ENCODE measurements at places on chromosomes 4 and X. TPM values are rescaled to one million over a fixed set of nuclear protein-coding genes. Genes with fewer than 3 reads are reported as not detected.

DNA sequence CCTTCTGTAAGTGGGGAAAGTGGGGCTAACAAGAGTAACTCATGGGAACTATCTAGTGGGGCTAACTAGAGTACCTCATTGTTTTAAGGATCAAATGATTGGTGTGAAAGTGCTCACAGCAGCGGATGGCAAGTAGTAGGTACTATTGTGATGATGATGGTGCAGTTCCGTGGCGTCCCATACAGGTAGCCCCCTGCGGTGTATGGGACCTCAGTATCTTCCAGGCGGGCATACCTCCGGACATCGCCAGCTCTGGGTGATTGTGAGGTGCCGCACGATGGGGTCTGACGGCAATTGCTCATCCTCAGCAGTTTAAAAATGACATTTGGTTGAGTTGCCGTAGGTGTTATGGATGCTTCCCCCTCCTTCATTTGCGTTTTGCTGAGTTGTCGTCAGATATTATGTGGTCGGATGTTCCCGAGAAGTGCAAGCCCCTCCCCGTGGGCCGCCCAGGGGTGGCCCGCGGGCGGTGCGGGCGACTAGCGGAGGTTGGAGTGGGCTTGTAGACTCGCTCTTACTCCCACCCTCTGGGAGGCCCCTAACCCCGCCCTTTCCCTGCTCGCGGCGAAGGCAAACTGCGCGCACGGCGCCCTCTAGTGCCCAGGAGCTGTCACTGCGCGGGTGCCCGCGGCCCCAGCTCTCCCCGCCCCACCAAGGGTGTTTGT, 18.3 kb upstream of the GPR101 start:
- peak; percentile 46 for DNase-seq

- DNase-seq, result peak; percentile 62
Observed at GRCh38 chr4:145320294-145320693, 139.9 kb upstream of the OTUD4 start.

GRCh38 chrX:21490341-21490740, 116.1 kb downstream of the CNKSR2 start:
- no peak for DNase-seq

GRCh38 chrX:39020051-39020669, 218.9 kb downstream of the MID1IP1 start:
- no peak for DNase-seq

DNA sequence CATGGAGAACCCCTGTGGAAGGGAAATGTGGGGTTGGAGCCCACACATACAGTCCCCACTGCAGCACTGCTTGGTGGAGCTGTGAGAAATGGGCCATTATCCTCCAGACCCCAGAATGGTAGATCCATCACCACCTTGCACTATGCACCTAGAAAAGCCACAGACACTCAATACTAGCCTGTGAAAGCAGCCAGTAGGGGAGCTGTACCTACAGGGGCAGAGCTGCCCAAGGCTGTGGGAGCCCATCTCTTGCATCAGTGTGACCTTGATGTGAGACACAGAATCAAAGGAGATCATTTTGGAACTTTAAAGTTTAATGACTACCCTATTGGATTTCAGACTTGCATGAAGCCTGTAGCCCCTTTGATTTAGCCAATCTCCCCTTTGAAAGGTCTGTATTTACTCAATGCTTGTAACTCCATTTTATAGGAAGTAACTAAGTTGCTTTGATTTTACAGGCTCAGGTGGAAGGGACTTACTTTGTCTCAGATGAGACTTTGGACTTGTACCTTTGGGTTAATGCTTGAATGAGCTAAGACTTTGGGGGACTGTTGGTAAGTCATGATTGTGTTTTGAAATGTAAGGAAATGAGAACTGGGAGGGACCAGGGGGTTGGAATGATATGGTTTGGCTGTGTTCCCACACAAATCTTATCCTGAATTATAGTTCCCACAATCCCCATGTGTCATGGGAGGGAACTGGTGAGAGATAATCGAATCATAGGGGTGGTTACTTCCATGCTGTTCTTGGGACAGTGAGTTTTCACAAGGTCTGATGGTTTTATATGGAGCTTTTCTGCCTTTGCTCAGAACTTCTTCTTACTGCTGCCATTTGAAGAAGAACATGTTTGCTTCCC, 352.6 kb downstream of the INPP4B start:
- no peak for DNase-seq

GRCh38 chr4:25484243-25484721, 107.2 kb downstream of the ANAPC4 start:
- no peak for DNase-seq

The CENPVL2 gene
- polyA plus RNA-seq, result 0.22 TPM

The TRPC5OS gene
- 0.16 TPM for polyA plus RNA-seq

The HHIP gene
- 4.2 TPM for polyA plus RNA-seq

The CT45A1 gene
- not detected for polyA plus RNA-seq
